ENCODE measurements at places on chromosomes 5 and 9. TPM values are rescaled to one million over a fixed set of nuclear protein-coding genes. Genes with fewer than 3 reads are reported as not detected.

- no peak for DNase-seq
These were observed 66.5 kb downstream of the SEMA6A start for GRCh38 chr5:116507941-116508655.

NOTCH1 gene
- total RNA-seq, result 84.2 TPM

MSX2 gene
- 0.49 TPM for total RNA-seq

INSL4 gene
- total RNA-seq, result not detected

SH3TC2 gene
- total RNA-seq, result 59.1 TPM

MYMK gene
- not detected for total RNA-seq

KLF4 gene
- 63.8 TPM for total RNA-seq

GRCh38 chr5:13250464-13251291, 693.8 kb downstream of the DNAH5 start:
- DNase-seq, result no peak

DNA sequence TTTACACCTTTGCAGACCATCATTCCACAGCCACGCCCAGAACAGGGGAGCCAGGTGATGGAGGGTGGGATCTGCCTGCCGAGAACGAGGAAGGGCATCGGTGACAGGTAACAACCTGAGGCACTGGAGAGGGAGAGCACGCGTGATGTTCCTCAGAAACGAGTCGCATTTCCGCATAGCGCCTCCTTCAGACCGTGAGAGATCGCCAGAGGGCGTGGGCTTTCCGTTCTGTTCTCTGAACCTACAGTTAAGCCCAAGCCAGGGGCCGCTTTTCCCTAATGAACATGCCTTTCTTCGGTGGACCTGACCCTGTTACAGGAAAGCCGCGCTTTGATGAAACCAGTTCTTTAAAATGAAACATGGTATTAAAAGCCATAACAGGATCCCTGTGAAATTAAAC, 17.1 kb upstream of the ADAMTS2 start:
- DNase-seq, result no peak

C9orf72 gene
- 23.2 TPM for total RNA-seq

- no peak for DNase-seq
These were observed 580.7 kb downstream of the KIF4B start for GRCh38 chr5:155594270-155594669.

- DNase-seq, result no peak
These were observed 7.6 kb downstream of the FYB1 start for GRCh38 chr5:39211773-39212172.

OR1Q1 gene
- not detected for total RNA-seq

SLCO6A1 gene
- total RNA-seq, result not detected

CCDC192 gene
- total RNA-seq, result 1.2 TPM

OSTF1 gene
- 57.6 TPM for total RNA-seq

GRCh38 chr9:113934167-113934828, 58.2 kb downstream of the ZNF618 start:
- no peak for DNase-seq

DNA sequence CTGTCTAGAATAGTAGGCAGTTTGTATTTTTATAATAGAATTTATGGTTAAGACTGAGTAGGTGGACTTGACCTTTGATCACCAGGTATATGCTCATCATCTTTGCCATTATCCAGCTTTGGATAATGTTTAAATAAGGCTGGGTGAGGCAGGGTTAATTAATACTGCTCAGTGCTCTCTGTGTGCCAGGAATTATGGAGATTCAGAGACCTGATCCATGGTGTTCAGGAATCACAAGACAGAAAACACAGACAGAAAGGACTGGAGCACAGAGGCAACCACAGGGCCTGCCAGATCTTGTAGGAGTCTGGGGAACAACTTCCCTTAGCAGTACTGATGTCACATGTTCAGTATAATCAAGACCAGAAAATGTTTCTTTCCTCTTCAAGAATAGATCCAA, 186.3 kb upstream of the ADCY2 start:
- no peak for DNase-seq

DNA sequence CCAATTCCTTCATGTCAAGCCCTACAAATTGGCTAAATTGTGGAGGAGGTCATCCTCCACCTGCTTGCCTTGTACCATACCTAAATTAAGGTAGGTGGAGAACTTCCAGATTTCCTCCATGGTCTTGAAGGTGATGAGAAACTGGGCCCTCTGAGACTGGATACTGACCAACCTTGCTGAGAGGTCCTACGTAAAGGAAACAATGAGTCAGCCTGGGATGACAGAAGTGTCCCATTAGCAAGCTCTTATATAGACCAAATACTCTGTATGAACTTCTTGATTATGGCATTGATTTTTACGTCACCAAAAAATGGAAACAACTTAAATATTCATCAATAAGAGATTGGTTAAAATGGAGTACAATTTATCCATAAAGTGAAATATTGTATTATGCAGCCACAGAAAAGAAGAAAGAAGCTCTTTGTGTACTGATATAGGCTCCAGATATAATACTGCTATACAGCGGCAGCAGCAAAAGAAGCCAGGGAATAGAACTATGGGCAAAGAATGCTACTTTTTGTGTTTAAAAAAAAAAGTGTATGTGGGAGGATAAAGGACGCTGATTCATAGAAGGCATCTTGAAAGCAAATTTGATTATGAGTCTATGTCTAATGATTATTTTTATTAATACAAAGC, 18.3 kb downstream of the SH3TC2 start:
- no peak for DNase-seq

- DNase-seq, result no peak
These were observed 29.7 kb downstream of the PCDHGC5 start for GRCh38 chr5:141518618-141519015.

DNA sequence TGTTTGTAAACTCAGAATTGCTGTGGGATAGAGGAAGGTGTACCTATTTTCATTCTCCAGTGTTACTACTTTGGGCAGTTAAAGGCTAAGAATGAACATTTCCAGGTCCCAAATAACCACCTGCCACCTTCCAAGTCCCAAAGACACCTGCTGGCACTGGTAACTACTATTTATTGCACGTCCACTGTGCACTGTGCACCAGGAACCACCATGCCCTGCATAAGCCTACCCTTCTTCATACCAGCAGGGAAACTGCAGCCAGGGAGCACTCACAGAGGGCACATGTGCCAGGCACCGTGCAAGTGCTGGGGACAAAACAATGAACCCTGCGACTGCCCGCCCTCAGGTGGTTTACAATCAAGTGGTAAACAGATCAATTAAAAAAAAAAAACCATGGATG, 34.9 kb downstream of the RAPGEF1 start:
- DNase-seq, result no peak

GRCh38 chr5:39712316-39713249, 287.8 kb upstream of the DAB2 start:
- no peak for DNase-seq

- DNase-seq, result no peak
These were observed 70.1 kb upstream of the PANK3 start for GRCh38 chr5:168649306-168649705.

- DNase-seq, result no peak
These were observed 44.2 kb downstream of the NIPSNAP3B start for GRCh38 chr9:104808035-104808614.

TMEFF1 gene
- total RNA-seq, result 1.5 TPM

C5orf58 gene
- total RNA-seq, result not detected

SLC6A7 gene
- total RNA-seq, result not detected

DNA sequence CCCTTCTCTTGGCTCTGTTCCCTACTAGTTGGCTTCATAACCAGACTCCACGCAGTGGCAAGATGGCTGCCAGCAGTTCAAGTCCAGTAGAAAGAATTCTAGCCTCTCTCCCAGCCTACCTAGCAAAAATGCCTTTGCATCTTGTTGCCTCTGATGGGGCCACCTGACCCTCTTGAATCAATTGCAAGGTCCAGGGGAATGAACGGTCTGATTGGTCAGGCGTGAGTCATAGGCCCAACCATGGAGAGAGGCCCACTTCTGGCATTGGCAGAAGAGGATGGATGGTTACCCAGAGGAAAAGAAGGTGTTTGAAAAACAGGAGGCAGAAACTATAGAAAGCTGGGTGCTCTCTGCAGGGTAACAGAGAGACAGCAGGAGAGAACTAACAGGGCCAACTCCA, 622.6 kb downstream of the CCDC171 start:
- no peak for DNase-seq

DNA sequence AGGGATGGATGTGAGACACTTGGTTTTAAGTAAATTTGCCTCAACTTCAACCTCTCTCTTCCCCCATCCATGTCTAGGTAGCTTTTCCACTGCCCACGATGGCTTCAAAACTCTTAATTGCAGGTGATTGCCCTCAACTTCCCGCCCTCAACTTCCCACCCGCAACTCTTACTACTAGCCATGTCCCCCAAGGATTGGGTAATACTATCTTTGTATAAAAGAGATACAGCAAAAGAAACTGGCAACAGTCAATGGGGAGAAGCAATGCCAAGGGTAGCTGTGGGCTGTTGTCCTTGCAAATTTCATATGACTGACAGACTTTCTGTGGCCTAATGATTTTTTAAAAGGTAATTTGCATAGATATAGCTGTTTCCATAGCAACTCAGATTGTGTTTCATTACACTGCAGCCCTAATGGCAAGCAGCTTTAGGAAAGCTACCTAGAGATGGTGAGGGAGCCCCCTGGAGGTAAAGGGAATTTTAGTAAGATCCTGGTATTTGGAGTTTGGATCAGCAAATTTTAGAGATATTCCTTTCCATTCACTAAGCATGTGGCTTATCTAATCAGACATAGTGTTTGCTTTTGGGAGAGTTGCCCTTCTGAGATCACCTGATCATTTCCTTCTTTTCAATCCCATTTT, 421.5 kb upstream of the DAP start:
- DNase-seq, result no peak

ADAMTSL2 gene
- 22.3 TPM for total RNA-seq

MEF2C gene
- total RNA-seq, result 97.3 TPM

- DNase-seq, result no peak
These were observed 243.8 kb downstream of the BNC2 start for GRCh38 chr9:16626577-16627130.

MLANA gene
- not detected for total RNA-seq

- DNase-seq, result no peak
These were observed 70.9 kb downstream of the LMNB1 start for GRCh38 chr5:126847826-126848251.

DNA sequence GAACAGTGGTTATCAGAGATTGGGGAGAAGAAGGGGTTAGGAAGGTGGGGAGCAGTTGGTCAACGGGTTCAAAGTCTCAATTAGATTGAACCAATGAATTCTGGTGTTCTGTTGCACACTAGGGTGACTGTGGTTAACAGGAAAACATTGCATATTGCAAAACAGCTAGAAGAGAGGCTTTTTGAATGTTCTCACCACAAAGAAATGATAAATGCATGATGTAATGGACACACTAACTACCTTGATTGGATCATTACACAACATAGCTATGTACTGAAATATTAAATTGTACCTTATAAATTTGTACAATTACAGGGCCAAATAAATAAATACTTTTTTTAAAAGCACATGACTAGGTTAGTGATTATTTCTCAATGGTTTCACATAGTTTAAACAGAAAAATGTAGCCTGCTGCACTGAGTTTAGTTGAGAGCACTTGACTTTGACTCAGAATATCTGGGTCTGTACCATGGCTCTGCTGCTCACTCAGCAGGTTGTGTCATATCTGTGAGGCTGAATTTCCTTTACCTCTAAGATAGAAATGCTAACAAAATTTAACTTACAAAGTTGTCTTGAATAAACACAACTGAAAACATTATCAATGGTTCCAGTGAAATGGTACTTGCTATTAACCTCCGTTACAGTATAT, 30.4 kb downstream of the NUDT12 start:
- no peak for DNase-seq

RUFY1 gene
- total RNA-seq, result 52.1 TPM

DNA sequence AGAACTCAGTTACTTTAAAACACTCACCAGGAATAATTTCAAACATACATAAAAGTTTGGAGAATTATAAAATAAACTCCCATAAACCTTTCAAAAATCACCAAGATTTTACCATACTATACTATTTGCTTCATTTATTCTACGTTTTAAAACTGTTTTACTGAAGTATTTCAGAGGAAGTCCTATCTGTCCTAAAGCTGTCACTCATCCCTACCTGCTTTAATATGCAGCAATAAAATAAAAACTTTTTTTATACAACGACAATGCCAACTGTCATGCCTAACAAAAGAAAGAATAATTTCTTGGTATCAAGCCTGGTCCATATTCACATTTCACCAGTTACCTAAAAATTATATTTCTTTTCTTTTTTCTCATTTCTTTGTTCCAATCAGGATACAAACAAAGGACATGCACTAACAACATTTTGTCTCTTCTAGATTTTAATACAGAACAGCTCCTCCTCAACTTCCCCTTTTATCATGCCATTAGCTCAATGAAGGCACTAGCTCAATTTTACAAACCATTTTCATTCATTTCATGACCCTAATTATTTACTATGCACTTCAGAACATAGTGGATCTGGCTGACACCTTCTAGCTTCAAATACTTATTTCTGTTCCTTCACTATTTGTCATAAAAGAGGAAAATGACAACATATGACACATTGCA, 135.2 kb downstream of the GNAQ start:
- no peak for DNase-seq

DNA sequence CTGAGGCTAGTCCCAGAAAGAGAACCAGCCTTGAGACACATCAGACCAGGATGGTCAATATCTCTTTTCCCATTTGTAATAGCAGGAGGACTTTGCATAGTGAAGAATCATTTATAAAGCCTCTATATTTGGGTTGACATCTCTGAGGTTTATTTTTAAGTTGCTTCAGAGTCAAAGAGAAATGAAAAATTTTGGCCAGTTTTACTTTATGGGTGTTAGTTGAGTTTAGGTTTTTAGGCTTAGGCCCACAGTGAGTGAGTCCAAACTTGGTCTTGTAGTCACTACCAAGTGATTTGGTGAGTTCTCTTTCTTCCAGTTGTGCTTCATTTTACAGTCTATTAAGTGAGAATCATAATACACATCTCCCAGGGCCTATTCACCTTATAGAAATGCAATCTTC, 5.3 kb upstream of the MEF2C start:
- DNase-seq, result no peak

HMCN2 gene
- 3.3 TPM for total RNA-seq

- DNase-seq, result no peak
These were observed 63.3 kb upstream of the TAF1L start for GRCh38 chr9:32698706-32699277.

DNA sequence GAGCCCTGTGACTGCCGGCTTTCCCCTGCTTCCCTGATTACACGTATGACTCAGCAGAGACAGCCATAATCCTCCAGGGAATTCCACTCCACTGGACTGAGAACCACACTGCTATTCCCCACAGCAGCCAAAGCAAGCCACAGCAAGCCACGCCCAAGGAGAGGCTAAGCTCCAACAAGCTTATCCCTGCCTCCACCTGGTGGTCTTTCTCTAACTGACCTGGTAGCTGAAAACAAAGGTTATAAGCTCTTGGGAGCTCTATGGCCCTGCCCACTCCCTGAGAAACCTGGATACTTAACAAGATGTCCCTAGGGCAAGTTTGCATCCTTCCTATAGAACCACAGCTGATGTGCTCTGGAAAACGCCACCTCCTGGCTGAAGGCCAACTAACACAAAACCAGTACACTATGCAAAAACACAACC, 613.7 kb upstream of the CDH18 start:
- DNase-seq, result no peak

All from sciatic nerve (tissue), 2 donors.